Stimulated activated CD4-positive, alpha-beta T cell treated with anti-CD3 and anti-CD28 coated beads, TNF-alpha, amount 100 ng/mL, for 48 hours (primary cell): ENCODE measurements at places on chromosomes 6 and 20.

- no peak for DNase-seq
Measured at GRCh38 chr6:39037707-39038106, 10.9 kb upstream of the GLP1R start.

GRCh38 chr6:66814156-66814555, 1107.1 kb upstream of the EYS start:
- DNase-seq = no peak

DNA sequence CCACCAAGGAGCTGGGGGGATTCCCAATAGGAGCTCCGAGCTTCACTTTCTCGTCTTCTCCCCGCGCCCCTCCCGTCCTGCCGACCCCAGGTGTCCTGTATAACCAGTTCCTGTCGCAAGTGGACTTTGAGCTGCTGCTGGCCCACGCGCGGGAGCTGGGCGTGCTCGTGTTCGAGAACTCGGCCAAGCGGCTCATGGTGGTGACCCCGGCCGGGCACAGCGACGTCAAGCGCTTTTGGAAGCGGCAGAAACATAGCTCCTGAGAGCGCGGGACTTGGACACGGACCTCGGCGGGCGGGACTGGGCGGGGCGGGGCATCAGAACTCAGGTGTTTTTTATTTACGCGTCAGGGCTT, 340 bp upstream of the VARS2 start:
- no peak for DNase-seq

DNA sequence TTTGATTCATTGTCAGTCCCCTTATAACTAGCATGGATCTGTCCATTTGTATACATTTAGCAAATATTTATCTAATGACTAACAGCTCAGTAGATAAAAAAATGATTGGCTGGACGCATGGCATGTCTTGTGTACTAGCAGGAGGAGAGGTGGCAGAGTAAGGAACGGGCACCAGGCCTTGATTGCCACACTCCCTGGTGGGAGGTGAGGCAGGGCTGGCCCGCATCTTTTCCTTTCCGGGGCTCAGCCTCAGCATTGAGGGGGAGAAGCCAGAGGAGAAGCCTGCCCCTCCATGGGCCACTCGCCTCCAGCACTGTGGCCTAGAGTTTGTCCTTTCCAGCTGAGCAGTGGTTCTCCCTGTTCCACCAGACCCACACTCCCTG, 84.9 kb upstream of the TMEM181 start:
- no peak for DNase-seq

GRCh38 chr20:35615667-35616464, at the start of gene SPAG4:
TSS of gene SPAG4 (plus strand) at chr20:35615829. CDS start at chr20:35616004, 175 bp downstream.
- peak; percentile 100 for DNase-seq
